Mucosa of descending colon (tissue), 3 donors: ENCODE measurements at places on chromosomes 12 and 14. TPM values are rescaled to one million over a fixed set of nuclear protein-coding genes. Genes with fewer than 3 reads are reported as not detected.

GRCh38 chr12:94320109-94320508 is 139.6 kb downstream of the CEP83 start:
- no peak for DNase-seq

DNA sequence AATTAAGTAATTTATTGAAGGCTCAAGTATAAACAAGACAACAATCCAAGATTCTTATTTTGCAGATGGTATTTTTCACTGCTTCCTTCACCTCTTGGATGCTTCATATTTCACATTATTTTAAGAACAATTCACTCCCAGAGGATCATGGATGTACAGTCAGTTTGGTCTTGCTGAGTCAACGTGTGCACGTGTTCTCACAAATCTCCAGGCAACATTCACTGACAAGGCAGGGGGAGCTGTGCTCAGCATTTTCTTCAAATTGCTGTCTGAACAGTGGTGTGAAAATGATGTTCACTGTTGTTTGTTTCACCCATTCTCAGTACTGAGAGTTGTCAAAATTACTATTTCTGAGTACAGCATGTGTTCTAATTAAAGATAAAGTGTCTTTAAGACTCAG is 118.3 kb upstream of the SLC38A4 start:
- no peak for DNase-seq

The DHRS7 gene
- total RNA-seq, result 83.5 TPM

GRCh38 chr12:101857043-101857558 is 20.3 kb upstream of the DRAM1 start:
- DNase-seq, result no peak

DNA sequence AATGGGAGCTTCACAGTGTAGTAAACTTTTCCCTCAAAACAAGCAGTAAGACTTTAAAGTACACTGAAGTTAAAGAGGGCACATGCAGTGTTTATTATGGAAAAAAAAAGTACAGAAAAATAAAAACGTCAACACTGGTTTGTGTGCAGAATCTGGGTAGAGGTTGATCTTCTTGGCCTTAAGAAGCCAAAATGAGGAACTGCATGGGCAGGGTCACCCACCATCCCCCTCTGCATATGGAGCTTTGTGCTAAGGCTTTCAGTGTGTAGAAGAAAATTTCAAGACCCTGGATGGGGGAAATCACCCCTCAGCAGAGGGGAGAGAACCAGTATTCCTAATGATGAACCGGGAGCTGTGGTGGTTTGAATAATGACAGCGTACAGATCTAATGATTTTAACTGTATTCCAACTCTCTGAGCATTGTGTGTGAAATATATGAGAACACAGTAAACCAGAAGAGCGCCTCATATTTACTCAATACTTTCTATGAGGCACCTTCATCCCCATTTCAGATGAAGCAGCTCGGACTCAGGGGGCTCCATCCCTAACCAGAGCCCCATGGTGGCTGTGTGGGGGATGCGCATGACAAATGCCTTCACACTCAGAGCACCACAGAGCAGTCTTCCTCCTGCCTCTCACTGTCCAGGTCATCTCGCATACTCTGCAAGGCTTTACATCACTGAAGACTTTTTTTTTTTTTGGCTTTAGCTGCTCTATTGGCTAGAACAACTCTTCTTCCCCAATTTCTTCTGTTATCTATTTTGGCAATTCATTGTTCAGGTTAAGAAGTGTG is 33.4 kb downstream of the ACADS start:
- DNase-seq, result no peak

DNA sequence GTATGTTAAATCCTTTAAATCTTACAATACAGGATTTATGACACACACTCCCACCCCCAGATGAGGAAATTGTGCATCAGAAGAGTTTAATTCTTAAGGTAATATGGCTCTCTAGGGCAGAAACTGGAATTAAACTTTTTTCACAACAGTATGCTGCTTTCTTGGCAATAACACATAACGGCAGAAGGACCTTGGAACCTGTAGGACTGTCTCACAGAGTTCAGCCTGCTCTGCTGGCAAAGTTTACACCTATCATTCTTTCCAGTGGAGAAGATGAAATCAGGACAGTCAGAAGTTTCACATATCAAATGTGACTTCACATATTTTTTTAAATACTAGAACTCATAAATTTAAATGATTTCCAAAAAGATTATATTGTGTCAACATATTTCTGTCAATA is 30.6 kb upstream of the MYF6 start:
- DNase-seq, result no peak
